Astrocyte of the spinal cord (primary cell): ENCODE measurements at places on chromosomes 1 and 21.
A peak's percentile ranks its signal among the peaks of the same experiment; 100 is the strongest.

- DNase-seq: no peak
Measured at GRCh38 chr1:51592711-51593110, 24.2 kb upstream of the OSBPL9 start.

GRCh38 chr1:53698384-53698980, 40.5 kb downstream of the GLIS1 start:
- DNase-seq: no peak

DNA sequence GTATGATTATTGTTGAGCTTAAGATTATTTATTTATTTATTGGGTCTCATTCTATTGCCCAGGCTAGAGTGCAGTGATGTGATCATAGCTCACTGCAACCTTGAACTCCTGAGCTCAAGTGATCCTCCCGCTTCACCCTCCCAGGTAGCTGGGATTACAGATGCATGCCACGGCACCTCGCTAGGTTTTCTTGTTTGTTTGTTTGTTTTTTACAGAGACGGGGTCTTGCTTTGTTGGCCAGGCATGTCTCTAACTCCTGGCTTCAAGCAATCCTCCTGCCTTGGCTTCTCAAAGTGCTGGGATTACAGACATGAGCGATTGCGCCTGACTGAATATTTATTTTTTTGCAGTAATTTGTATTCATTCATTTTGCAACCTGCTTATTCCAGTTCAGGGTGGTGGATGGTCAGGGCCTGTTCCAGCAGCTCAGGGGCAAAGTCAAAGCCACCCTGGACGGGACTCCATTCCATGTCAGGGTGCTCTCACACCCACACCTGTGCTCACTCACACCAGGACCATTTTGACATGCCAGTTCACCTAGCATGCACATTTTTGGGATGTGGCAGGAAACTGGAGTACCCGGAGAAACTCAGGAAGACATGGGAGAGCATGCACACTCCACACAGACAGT, 29.6 kb upstream of the RASAL2 start:
- no peak for DNase-seq

- peak; percentile 70 for DNase-seq
Measured at GRCh38 chr1:224510880-224511645, 76.5 kb upstream of the WDR26 start.

DNA sequence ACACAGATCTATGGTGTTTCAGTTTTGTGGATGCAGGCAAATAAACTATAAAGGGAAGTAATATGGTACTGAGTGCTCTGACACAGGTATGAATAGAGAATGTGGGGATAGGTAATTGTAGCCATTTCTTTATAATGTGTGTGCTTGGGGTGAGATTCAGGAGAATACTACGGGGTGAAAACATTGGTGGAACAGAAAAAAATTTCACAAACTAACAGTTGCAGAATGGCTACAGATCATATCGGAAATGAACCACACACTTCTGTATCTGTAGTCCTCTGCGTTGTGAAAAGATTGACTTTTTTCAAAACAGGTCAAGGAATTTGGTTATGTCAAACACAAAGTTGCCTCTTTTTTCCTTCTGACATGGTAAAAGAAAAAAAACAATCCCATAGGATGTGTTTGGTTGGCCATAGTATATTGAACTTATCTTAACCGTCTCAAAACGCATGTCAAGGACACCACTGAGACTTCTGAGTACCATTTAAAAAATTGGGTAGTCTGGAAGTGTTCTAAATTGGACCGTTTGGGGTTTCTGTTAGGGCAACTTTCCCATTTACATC, 1.1 kb upstream of the CDC73 start:
- no peak for DNase-seq
